ENCODE measurements at places on chromosomes 5 and 9.

GRCh38 chr9:125559894-125560293 lies 147.1 kb downstream of the MAPKAP1 start:
- peak; percentile 67 for DNase-seq

GRCh38 chr5:84564321-84565075 lies 179.8 kb upstream of the EDIL3 start:
- DNase-seq = peak; percentile 82

DNA sequence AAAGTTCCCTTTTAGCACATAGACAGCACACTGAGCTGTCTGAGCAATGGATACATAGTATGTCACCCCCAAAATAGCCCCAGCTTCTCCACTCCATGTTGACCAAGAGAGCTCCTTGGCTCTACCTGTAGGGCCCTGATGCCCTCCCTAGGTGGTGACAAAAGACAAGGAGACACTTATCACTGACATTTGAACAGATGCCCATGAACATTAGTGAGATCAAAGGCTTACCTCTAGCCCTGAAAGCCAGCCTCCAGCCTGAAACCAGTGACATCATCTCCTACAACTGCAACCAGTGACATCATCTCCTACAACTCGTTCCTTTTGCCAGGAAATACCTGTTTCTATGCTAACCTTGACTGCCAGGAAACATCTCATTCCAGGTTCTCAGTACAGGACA lies 122.7 kb downstream of the FSTL4 start:
- no peak for DNase-seq

DNA sequence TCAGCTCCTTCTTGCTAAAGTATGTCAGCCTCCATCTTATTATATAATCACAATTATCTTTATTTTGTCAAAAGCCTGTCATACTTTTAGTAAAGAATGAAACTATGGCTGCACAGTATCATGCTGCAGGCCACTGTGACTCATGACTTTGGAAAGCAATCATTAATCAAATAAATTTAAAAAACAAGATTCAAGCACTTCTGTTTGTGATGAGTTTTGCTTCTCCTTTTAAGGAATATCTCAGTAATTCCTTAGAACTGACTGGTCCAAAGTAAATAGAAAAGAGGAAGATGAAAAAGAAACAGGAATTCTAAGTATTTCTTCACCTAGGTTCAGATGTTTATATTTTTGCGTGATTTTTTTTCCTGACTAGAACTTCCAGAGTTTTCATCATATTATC lies 83.1 kb downstream of the EDIL3 start:
- DNase-seq = no peak

GRCh38 chr5:28517691-28518090 lies 1479.3 kb upstream of the CDH9 start:
- DNase-seq = no peak

DNA sequence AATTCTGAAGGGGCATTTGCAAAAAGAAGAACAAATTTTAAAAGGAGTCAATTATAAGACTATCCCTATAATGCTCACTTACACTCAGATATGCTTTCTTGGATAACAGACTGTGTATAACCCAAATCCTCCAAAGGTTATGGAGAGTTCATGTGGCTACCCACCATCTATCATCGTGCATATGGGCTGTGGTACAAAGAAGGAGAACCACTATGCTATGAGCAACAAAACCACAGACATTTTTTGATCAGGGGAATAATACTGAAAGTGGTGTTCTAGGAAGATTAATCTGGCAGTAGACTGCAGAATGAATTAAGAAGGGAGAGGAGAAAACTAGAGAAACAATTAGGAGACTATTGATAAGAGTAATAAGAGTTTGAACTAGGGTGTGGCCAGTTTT lies 16.8 kb downstream of the NR3C1 start:
- no peak for DNase-seq

DNA sequence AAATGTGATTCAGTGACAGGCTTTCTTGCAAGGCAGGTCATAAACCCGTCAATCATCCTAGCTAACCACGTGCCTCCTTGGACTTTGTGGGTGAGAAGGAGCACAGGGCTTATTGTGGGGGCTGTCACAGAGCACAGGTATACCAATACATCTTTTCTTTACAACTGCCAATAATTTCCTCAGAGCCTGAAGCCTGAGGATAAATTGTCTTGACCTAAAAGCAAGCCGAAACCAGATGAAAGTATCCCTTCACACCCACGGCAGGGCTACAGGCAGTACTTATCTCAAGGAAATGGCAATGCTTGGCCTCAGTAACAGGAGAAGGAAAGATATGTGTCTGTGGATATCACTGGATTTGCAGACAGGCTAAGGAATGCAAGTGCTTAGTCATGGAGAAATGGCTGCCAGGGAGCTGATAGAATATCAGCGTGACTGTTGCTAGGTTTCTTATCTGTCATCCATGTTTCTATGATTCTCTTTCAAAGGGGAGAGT lies 90.3 kb upstream of the ZNF366 start:
- no peak for DNase-seq

DNA sequence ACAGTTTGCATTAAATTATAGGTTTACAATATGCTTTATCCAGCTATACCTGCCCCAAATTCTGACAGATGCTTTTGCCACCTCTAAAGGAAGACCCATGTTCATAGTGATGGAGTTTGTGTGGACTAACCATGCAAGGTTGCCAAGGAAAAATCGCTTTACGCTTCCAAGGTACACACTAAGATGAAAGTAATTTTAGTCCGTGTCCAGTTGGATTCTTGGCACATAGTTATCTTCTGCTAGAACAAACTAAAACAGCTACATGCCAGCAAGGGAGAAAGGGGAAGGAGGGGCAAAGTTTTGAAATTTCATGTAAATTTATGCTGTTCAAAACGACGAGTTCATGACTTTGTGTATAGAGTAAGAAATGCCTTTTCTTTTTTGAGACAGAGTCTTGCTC lies 41.0 kb downstream of the FXN start:
- DNase-seq = no peak

- DNase-seq = no peak
Observed at GRCh38 chr9:99264070-99264680, 42.1 kb downstream of the SEC61B start.
